HT1080 (cell line): ENCODE measurements at places on chromosomes 4 and X.
A peak's percentile ranks its signal among the peaks of the same experiment; 100 is the strongest.

- no peak for DNase-seq
These were observed 111.5 kb upstream of the PSAPL1 start for GRCh38 chr4:7546152-7546808.

DNA sequence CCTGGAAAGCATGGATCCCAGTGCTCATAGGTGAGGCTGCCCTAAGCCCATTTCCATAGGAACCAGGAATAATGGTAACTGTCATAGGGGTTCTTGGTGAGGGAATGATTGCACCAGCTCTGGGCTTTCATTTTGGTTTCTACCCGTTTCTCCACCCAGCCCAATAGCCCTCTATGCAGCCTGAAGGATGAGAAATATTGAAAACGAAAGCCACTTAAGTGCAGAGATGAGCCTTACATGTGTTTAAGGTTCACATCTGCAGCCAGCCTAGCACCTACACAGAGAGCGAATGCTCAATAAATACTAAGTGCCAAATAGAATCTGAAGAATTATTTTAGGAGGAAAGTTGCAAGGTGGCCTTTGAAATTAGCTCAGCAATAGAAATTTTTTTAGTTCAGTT, 60.4 kb downstream of the MCF2 start:
- DNase-seq = no peak

DNA sequence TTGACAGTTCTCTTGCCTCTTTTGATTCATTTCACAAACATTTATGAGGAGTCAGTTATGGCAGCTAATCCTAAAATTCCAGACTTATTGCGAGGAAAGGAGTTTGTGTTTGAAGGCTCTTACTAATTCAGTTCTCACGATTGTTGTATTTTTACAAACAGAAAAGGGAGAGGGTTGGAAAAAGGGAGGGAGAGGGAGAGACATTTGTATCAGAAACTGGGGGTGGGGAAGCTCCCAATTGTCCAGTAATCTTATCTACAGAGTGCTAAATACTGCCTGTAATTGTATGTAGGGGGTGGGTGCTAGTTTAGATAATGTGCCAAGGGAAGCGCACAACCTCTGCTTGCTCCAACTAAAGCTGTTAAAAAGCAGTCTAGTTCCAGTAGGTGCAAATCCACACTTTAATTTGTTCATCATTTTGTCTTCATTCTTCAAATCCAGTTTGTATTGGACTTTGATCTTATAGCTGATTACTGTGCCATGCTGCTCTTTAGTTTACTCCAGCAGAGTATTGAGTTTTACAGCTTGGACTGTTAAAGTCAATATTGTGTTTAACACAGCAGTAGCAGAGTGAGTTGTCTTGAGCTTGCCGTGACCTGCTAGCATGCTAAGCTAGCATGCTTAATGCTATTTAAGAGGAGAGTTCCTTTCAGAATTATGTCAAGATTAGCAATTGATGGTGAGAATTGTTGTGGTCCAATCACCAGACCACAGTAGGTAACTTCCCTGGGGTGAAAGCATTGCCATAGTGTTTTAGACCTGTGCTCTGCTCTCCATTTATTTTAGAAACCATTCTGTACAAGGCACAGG, 13.9 kb downstream of the FNIP2 start:
- peak; percentile 32 for DNase-seq

DNA sequence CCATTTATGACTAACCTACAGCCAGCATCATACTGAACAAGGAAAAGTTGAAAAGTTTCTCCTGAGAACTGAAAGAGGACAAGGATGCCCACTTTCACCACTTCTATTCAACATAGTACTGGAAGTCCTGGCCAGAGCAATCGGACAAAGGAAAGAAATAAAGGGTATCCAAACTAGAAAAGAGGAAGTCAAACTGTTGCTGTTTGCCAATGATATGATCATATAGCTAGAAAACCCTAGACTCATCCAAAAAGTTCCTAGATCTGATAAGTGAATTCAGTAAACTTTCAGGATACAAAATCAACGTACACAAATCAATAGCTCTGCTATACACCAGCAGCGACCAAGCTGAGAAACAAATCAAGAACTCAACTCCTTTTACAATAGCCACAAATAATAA, 64.5 kb downstream of the CENPC start:
- no peak for DNase-seq

GRCh38 chr4:31089815-31090214, 369.6 kb downstream of the PCDH7 start:
- peak; percentile 50 for DNase-seq

DNA sequence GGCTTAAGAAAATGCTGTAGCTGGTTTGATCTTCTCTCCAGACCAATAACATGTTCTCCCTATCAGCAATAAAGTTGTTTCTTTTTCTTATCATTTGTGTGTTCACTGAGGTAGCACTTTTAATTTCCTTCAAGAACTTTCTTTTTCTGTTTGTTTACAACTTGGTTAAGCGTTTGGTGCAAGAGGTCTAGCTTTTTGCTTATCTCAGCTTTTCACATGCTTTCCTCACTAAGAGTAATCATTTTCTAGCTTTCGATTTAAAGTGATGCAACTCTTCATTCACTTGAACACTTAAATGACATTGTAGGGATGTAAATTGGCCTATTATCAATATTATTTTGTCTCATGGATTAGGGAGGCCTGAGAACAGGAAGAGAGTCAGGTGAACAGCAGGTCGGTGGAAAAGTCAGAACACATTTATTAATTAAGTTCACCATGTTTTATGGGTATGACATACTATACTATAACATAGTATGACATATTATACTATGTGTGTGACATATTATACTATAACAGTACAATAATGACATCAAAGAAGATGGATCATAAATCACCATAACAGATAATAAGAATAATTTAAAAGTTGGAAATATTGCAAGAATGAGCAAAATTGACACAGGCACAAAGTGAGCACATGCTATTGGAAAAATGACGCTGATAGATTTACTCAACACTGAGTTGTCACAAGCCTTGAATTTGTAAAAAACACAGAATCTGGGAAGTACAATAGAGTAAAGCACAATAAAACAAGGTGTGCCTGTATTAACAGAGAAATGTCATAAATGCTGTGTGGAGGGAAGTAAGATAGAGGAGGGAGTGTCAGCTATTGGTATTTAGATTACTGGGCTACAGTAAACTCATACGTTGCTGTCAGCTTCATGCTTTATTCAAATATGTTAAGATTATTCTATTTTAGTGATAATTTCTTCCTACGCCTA, 218.6 kb upstream of the SLC7A11 start:
- no peak for DNase-seq

DNA sequence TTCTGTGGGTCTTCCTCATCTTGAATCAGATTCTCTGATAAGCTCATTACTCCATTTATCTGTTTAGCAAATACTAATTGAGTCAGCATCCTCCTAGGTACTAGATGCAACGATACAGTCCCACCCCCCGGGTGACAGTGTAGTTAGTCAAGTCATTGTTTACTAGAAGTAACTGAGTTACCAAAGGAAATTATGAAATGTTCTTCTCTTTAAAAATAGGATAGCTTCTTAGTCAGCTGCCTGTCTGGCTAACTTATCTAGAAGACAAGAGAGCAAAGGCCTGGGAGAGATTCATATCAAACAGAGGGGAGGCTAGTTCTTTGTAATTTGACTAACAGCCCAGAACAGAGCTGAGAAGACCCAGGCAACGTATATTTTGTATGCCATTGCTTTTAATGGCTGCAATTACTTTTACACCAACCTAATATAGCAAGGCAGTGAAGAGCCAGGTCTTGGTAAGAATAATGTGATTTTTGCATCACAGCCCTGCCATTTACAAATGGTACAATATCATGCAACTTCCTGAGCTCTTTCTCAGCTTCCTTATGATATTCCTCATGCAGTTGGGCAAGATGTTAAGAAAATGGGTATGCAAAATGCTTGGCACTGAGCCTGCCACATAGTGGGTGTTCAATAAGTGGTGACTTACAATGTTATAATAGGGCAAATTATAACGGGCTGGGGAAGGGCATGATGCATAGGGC, 149.9 kb downstream of the CHIC2 start:
- DNase-seq = peak; percentile 85

GRCh38 chr4:52752936-52753335, 1.7 kb upstream of the ERVMER34-1 start:
- DNase-seq = no peak

DNA sequence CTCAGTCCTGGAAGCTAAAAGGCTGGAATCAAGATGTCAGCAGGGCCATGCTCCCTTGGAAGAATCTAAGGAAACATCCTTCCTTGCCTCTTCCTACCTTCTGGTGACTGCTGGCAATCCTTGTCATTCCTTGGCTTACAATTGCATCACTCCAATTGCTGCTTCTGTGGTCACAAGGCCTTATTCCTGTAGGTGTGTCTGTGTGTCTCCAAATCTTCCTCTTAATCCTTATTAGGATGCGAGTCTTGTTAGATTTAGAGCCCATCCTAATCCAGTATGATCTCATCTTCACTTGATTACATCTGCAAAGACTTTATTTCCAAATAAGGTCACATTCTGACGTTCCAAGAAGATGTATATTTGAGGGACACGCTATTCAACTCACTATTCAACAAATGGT, 52.2 kb downstream of the SMIM20 start:
- DNase-seq = no peak

GRCh38 chrX:42490111-42490510, 287.9 kb downstream of the PPP1R2C start:
- DNase-seq = no peak

- DNase-seq = no peak
These were observed 176.5 kb upstream of the DKK2 start for GRCh38 chr4:107212565-107212964.

DNA sequence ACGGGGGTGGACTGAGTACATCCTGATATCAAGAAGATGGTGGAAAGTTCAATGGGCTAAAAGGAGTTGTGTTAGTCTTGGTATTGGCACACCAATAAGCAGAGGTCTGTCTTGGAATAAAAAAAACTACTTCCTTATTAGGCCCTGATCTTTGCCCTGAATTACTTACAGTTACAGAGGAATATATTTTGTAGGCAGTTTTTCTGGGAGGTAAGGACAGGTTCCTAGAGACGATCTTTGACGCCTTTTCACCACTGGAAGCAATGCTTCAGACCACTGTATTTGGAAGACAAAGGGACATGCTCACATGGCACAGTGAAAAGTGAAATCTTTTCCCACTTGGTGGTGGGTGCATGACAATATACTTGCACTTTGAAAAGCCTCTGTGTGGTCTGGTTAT, 618 bp upstream of the XK start:
- DNase-seq = no peak

- DNase-seq = no peak
These were observed 165.5 kb downstream of the HS3ST1 start for GRCh38 chr4:11263208-11263607.

- no peak for DNase-seq
These were observed 14.4 kb downstream of the LRRC66 start for GRCh38 chr4:52005604-52006273.

- DNase-seq = no peak
These were observed 39.5 kb downstream of the USP38 start for GRCh38 chr4:143224255-143224654.

DNA sequence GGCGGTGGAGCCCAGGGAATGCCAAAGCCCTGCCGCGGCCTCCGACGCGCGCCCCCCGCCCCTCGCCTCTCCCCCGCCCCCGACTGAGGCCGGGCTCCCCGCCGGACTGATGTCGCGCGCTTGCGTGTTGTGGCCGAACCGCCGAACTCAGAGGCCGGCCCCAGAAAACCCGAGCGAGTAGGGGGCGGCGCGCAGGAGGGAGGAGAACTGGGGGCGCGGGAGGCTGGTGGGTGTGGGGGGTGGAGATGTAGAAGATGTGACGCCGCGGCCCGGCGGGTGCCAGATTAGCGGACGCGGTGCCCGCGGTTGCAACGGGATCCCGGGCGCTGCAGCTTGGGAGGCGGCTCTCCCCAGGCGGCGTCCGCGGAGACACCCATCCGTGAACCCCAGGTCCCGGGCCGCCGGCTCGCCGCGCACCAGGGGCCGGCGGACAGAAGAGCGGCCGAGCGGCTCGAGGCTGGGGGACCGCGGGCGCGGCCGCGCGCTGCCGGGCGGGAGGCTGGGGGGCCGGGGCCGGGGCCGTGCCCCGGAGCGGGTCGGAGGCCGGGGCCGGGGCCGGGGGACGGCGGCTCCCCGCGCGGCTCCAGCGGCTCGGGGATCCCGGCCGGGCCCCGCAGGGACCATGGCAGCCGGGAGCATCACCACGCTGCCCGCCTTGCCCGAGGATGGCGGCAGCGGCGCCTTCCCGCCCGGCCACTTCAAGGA, at the start of gene FGF2:
FGF2 (plus strand) TSS at position 279 of the 705 bp plus-strand sequence; CDS start at position 623, 344 bp downstream.
- peak; percentile 11 for DNase-seq

DNA sequence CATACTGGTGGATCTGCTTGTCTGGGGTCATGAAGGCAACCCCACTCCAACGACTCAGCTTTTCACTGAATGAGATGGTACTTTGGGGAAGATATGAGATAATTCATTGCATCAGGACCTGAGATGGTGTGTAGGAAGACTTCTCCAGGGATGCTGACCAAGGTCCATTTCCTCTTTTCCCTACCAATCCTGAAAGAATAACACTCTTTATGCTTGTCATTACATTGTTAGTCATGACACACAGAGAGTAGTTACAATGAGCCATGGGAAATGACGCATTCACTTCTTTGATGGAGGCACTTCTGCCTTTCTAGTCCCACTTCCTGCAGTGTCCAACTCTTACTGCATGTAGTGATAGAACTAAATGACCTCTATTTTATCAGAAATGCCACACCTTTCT, 58.6 kb downstream of the AREG start:
- DNase-seq = peak; percentile 90

GRCh38 chrX:12042615-12043014, 95.7 kb upstream of the FRMPD4 start:
- no peak for DNase-seq

GRCh38 chrX:120029354-120029753, 48.1 kb downstream of the RHOXF2B start:
- no peak for DNase-seq

DNA sequence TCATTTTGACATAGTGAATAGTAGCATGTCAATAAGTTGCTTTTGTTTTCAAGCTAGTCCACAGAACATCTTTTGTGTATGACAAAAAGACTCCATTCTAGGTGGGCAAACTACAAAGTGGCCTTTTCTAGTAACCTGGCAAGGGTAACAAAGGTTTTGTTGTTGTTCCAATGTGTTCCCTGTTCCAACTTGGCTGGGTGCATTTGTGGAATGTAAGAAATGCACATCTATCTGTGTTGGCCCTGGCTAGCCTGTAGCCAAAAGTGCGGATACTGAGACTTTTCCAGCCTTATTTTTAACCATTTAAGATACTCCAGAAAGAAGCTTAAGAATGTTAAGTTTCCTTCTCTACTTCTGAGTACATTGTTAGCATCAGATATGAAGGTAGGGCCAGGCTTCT, 118.7 kb upstream of the CHRDL1 start:
- DNase-seq = no peak

- no peak for DNase-seq
These were observed 78.5 kb upstream of the MTNR1A start for GRCh38 chr4:186633844-186634243.

DNA sequence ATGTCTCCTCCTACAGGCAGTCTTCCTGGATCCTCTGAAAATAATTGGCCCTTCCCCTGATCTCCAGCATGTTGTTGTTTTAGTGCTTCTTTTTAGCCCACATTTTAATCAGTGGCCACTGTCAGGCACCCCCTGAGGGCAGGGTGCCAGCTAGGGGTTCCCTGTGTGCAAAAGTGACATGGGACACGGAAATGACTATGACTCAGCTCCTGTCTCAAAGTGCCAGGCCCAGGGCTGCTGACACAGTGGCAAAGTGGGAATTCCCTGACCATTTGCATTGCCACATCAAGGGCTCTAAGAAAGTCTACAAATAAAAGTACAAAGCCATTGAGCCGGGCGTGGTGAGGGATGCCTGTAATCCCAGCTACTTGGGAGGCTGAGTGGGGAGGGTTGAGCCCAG, 24.8 kb downstream of the HMX1 start:
- DNase-seq = no peak
